ENCODE measurements at places on chromosomes 5 and 9. TPM values are rescaled to one million over a fixed set of nuclear protein-coding genes. Genes with fewer than 3 reads are reported as not detected.
A peak's percentile ranks its signal among the peaks of the same experiment; 100 is the strongest.

GRCh38 chr9:114143234-114143633 is 12.1 kb upstream of the COL27A1 start:
- DNase-seq: no peak

- no peak for DNase-seq
These were observed 223.0 kb upstream of the NUDT12 start for GRCh38 chr5:103785569-103785968.

DNA sequence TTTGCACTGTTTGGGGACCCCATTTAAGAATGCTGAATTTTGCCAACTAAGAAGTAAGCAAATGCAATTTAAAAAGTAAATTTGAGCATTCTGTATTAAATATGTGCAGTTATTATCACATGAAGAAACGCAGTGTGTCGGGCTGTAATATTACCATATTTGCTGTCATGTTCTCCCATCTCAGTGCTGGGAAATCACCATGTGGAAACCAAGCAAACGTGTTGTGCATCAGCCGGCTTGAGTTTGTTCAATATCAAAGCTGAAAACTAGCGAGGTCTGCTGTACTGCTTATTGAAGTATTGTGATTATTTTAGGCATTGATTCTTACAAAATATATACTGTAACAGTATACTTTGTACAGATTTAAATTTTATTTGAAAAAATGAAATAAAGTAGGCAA is 2.6 kb downstream of the IGIP start:
- DNase-seq: no peak

- no peak for DNase-seq
These were observed 862.2 kb upstream of the C9orf72 start for GRCh38 chr9:28435456-28435855.

DNA sequence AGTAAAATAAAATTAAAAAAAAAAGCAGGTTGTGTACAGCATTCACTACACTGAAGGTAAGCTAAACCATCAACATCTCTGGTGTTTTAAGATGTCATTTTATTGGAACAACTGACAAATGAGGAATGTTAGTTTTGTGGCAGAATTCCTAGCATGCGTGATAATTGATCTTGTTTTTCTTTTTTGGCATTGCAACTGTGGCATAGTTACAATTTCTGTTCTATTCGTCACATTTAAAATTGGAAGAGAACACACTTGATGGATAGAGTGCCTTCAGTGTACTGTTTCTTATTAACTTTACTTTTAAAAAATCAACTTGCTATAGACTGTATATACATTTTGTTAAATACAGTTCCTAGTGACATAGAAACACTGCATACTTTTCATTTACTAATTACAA is 43.6 kb upstream of the TNFSF15 start:
- DNase-seq: no peak

GRCh38 chr9:16179566-16179965 is 626.7 kb downstream of the CCDC171 start:
- no peak for DNase-seq

GRCh38 chr9:94807556-94807955 is 81.1 kb downstream of the AOPEP start:
- DNase-seq: peak; percentile 42

- no peak for DNase-seq
These were observed 97.8 kb downstream of the TSSK1B start for GRCh38 chr5:113336975-113337374.

The LCN15 gene
- not detected for total RNA-seq

The SPATA31E1 gene
- total RNA-seq: not detected

The TUSC1 gene
- total RNA-seq: 20.8 TPM

The SLC6A3 gene
- total RNA-seq: not detected

Measured in epithelial cell of proximal tubule (primary cell).